Bronchial epithelial cell (primary cell): ENCODE measurements at places on chromosomes 5 and 9. TPM values are rescaled to one million over a fixed set of nuclear protein-coding genes. Genes with fewer than 3 reads are reported as not detected.
A peak's percentile ranks its signal among the peaks of the same experiment; 100 is the strongest.

HARS2 gene
- total RNA-seq, result 28.9 and 32.9 TPM in 2 replicates

TMEM245 gene
- 34.2 and 37.1 TPM in 2 replicates for total RNA-seq

SPINK4 gene
- not detected in 2 replicates for total RNA-seq

SPATA31C1 gene
- not detected in 2 replicates for total RNA-seq

SEMA6A gene
- 0.53 and 0.64 TPM in 2 replicates for total RNA-seq

GRCh38 chr5:80125022-80125961 lies 90.1 kb downstream of the THBS4 start:
- DNase-seq, result no peak

DNA sequence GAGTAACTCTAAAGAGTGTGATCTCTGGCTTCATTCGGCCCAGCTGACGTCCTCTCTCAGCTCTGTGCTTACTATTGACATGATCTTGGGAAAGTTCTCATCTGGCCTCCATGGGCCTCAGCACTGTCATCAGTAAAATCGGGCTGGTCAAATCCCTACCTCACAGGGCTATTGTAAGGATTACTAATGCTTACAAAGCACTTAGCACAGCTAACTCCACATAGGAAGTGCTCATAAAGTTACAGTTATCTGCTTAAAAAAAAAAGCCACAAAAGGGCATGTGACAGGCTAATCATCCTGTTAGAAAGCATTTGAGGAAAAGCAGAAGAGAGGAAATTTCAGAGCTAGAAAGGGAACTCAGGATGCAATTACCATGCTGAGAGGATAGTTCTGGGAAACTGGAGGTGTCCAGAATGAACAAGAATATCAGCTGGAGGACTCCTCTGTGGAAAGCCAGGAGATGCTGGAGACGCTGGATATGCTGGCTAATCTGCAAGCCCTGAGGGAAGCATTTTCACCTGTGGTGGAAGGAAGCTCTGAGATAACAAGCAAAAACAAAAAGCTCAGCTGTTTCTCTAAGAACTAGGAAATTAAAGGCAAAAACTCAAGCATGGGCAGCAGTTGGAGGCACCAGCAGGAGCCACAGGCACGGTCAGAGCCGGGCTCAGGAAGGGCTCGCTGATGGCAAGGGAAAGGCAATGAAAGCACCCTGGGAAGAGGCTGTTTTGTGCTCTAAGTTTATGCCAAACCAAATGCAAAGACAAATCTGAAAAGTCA lies 4.4 kb upstream of the BHMT start:
- no peak for DNase-seq

GRCh38 chr9:93270976-93271375 lies 87.0 kb downstream of the WNK2 start:
- peak; percentile 32 for DNase-seq

DNA sequence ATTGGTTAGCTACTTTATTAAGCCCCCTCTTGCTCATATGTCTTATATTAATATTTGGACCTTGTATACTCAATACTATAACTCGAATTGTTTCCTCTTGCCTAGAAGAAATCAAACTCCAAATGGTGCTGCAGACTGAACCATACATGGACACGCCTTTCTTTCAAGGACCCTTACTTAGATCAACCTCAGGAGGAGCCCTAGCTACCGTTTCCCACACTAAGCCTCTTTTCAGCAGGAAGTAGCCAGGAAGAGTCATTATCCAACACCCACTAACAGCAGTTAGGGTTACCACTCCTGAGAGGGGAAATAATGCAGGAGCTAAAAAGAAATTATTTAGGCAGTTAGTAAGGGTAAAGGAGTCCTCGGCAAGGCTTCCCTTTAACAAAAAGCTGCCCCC lies 243.8 kb upstream of the PUM3 start:
- no peak for DNase-seq

DNA sequence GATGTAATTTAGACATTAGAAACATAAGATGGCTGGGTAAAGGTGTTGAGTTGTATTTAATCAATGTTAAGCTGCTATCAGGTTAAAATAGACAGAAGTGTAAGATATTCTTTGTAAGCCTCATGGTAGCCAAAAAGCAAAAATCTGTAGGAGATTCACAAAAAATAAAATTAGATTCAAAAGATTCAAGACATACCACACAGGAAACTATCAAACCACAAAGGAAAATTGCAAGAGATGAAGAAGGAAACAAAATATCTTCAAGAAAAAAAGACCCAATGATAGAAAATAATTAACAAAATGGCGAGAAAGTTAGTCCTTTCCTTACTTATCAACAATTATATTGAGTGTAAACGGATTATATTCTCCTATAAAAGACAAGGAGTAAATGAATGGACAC lies 15.3 kb downstream of the XRCC4 start:
- DNase-seq, result no peak

GRCh38 chr5:179478624-179479023 lies 71.7 kb upstream of the RUFY1 start:
- no peak for DNase-seq

DNA sequence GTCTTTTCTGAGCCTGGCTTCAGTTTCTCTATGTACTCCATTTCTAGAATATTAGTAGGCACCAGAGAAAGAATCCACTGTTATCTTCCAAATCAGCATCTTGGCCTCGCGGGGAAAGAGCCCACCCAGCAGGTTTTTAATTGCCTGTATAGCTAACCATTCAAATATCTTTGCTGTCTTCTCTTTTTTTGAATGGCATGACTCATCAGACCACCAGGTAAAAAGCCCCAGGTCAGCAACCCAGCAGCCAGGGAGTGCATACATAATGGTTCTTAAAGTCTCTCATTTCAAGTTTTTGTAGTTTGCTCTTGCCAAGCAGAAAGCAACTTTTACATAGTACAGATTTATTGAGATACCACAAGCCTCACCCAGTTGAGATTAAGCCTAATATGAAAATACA lies 50.7 kb downstream of the TMEM167A start:
- no peak for DNase-seq

DNA sequence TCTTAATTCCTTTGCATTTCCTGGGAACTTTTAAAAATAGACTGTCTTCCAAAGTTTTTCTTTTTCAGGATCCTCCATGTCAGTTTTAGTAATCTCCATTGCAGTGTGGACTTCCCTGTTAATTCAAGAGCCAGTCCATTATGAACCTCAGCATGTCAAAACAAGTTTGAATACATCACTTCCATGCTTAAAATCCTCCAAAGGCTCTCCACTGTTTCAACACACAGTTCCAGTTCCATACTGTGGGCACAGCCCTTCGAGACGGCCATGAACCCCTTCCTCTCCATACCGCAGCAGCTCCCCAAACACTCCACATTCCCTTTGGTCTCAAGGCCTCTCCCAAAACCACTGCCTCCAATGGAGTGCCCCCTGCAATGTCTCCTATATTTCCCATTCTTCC lies 19.5 kb downstream of the LIFR start:
- DNase-seq, result peak; percentile 64

DNA sequence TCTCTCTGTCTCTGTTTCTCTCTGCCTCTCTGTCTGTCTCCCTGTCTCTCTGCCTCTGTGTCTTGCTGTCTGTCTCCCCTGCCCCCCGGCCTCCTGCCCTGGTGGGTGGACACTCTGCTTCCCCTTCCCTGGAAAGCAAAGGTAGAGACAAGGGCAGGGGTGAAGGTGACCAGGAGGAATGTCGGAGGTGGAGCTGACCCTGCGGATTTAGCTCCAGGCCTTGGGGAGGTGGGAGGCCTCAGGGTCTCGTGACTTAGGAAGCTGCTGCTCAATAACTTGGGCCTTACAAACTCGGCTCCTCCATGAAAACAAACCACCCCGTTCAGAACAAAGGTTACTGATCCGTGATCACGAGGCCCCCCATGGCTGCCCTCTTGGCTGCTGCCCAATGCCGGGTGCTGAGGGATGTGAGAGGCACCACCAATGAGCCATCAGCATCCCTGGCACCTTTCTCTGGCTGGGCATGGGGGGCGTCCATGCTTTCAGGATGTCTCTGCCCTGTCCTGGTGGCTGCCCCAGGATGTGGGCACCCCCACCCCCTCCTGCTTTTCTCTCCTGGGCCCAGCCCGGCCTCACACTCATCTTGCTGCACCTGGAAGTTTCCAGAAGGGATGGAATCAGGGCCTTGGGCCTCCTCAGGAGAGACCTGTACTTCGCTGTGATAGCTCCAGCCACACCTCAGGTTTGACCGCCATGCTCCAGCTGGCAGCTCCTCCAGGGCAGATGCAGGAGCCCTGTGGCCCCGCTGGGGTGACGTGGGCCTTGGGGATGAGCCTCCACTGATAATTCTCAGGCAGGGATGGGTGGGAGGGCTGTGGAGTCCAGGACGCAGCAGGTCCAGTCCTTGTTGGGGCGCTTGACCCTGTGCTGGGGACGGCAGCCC lies 14.8 kb upstream of the SLC6A19 start:
- DNase-seq, result no peak

DNA sequence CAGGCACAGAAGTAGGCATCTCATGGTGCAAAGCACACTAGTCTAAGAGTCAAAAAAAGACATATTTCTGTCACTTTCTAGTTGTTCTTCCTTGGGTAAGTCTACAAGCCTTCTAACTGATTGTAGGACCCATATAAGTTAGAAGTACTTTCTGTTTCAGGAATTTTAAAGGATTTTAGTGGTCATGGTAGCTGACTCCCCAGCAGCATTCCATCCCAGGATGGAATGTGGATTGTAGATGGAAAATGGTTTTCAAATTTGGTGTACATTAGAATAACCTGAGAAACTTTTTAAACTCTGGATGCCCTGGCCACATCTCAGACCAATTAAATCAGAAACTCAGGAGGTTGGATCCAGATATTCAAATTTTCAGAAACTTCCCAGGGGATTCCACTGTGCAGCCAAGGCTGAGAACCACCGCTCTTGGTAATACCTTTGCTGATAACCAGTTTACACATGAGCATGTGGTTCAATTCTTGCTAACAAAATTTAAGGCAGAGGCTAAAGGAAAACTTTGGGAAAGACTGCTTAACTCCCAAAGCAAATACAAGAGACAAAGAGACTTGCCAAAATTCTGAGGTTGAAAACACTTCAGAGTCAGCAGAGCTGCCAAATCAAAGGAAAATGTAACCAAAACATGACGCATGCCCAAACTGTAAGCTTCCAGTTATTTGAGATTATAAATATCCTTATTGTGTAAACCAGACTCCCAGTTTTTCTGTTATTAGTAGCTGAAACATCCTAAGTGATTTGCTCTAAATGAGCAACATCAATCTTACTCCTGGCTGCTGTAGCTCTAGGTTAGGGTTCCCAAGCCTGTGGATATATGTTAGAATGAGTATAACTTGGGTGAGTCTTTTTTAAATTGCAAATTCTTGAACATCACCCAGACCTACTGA lies 145.4 kb upstream of the MTAP start:
- peak; percentile 50 for DNase-seq

DNA sequence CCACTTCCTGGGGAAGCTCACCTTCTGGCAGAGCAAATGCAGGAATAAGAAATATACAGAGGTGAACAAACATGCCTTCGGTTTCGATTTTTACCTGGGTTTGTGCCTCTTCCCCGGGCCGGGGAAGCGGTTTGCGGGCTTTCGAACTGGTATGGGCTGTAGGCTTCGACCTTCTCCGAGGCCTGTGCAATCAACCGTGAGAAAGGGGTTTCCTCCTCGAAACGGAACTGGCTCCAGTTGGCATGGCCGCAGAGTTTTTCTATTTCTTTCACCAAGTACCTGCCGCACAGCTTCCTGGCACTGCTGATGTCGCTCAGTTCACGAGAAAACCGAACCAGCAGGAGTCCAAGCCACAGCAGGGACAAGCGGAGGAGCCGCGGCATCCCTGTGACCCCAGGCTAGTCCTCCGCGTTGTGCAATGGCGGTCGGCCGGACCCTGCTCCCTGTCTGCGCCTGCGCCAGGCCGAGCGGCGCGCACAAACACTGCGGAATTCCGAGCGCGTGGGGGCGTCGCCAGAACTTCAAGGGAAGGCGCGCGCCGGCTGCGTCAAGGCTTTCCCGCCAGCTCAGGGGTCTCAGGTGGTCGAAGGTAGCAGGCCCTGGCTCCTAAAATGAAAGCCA lies at the start of gene INSL6:
Gene INSL6 (minus strand): TSS at position 420 of the 621 bp plus-strand sequence. CDS start 37 bp downstream, at position 383.
- DNase-seq, result no peak

- peak; percentile 61 for DNase-seq
Observed at GRCh38 chr5:134248256-134248655, 22.4 kb upstream of the PPP2CA start.

GRCh38 chr9:78973907-78974306 lies 597.9 kb upstream of the TLE4 start:
- peak; percentile 91 for DNase-seq
